ENCODE measurements at places on chromosomes 4 and X.

DNA sequence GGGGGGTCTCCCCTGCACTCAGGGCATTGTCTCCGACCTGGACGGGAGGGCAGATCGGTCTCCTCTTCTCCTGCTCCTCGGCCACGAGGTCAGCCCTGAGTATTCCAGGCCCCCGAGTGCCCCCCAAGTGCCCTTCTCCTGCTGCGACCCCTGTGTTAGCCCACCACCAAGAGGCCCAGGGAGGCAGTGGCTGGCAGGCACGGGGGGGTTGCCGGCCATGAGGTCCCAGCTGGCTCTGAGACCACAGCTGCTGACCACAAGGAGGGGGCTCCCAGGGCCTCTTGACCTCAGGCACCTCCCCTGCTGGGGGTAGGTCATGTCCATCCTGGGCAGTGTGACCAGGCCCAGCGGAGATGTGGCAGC lies 186.1 kb upstream of the PSAPL1 start:
- no peak for DNase-seq

GRCh38 chr4:53432528-53433424 lies 55.3 kb downstream of the FIP1L1 start:
- DNase-seq: no peak

GRCh38 chrX:40152741-40153344 lies 55.1 kb upstream of the BCOR start:
- no peak for DNase-seq

DNA sequence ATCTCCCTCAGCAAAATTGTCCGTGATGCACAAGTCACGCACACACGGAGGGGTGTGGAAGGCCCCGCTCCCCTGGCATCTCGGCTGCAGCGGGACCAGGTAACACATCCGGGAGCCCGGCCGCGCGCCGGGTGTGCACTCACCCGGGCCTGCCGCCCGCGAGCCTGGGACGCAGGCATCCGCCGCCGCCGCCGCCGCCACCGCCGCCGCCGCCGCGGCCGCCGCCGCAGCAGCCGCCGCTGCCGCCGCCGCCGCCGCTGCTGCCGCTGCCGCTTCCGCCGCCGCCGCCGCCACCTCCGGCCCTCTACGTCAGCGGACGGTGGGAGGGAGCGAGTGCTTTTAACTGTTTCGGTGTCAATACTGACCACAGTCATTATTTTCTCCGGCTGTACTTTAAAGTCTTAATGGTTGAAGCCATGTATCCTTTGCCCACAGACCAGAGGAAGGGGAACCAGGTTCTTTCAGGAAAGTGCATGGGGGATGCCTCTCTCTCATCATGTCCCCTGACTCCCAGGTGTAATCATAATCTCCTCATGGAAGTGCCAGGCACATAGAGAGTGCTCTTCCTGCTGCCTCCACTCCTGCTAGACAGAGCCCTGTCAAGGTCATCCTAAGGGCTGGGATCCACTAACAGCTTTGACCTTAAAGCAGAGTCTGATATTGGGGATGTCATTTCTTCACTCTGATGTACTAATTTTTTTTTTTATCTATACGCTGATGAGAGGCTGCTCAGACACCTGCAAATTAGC lies 38.0 kb downstream of the MAGEE2 start:
- DNase-seq: peak; percentile 25

- no peak for DNase-seq
Measured at GRCh38 chr4:84319124-84319523, 180.0 kb downstream of the NKX6-1 start.

- DNase-seq: no peak
Measured at GRCh38 chrX:22134681-22135080, 102.6 kb downstream of the PHEX start.

GRCh38 chrX:122565952-122566351 lies 618.1 kb upstream of the GRIA3 start:
- no peak for DNase-seq

Data from stimulated activated CD8-positive, alpha-beta memory T cell treated with anti-CD3 and anti-CD28 coated beads, Interleukin-7, amount 100 ng/mL, for 48 hours (primary cell).